HepG2 (cell line): ENCODE measurements at places on chromosomes 12 and 14. TPM values are rescaled to one million over a fixed set of nuclear protein-coding genes. Genes with fewer than 3 reads are reported as not detected.

DNA sequence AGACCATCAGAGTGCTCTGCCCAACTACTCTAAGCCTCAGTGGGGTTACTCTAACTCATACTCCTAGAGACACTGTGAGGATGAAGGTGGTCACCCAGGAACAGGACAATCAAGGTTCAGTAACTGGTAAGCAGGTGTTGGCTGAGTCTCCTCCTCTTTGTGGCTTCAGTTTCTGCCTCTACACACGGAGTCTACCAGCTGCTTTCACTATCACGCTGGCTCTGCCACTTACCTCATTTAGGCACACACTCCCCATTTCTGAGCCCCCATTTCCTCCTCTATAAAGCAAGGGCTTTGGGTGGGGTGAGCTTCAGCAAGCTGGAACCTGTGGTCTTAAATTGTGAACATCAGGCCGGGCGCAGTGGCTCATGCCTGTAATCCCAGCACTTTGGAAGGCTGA is 7.3 kb upstream of the TCHP start:
- no peak overlapping the region for H3K4me3 ChIP-seq
- DNase-seq, result no peak
- H3K27me3 ChIP-seq, result 0 out of 3 replicates have a peak, but pooled peaks cover 3% of the 10 kb centered on the region
- H3K36me3 ChIP-seq, result no peaks in the 10 kb centered on the region

DNA sequence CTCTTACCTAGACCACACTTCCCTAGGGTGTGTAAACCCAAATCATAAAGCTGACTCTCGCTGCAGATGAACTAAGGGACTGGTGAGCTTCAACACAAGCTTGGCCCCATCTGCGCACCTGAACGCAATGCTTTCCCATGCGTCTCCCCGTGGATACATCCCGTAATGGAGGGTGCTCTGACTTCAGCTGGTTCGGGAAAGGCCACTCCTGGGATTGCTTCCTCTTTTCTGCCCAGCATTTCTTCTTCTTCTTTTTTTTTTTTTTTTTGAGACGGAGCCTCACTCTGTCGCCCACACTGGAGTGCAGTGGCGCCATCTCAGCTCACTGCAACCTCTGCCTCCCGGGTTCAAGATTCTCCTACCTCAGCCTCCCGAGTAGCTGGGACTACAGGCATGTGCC is 27.7 kb upstream of the ETFBKMT start:
- DNase-seq, result no peak
- no peak overlapping the region for H3K27ac ChIP-seq
- no peaks in the 10 kb centered on the region for H3K36me3 ChIP-seq
- H3K4me1 ChIP-seq, result peaks cover 13% of the 10 kb centered on the region

The IAPP gene
- total RNA-seq, result not detected in 2 replicates

GRCh38 chr14:103544388-103545218 is 15.6 kb downstream of the TRMT61A start:
- no peak for DNase-seq
- no peak overlapping the region for H3K4me3 ChIP-seq
- H3K4me1 ChIP-seq, result peaks cover 46% of the 10 kb centered on the region
- H3K27me3 ChIP-seq, result peaks cover 2% of the 10 kb centered on the region; the same call in 1 of the 2 replicates
- no peaks in the 10 kb centered on the region for H3K36me3 ChIP-seq
- no peak overlapping the region for H3K27ac ChIP-seq

The TMEM253 gene
- total RNA-seq, result 0.29 TPM in 1 of 2 replicates, not detected in the other

DNA sequence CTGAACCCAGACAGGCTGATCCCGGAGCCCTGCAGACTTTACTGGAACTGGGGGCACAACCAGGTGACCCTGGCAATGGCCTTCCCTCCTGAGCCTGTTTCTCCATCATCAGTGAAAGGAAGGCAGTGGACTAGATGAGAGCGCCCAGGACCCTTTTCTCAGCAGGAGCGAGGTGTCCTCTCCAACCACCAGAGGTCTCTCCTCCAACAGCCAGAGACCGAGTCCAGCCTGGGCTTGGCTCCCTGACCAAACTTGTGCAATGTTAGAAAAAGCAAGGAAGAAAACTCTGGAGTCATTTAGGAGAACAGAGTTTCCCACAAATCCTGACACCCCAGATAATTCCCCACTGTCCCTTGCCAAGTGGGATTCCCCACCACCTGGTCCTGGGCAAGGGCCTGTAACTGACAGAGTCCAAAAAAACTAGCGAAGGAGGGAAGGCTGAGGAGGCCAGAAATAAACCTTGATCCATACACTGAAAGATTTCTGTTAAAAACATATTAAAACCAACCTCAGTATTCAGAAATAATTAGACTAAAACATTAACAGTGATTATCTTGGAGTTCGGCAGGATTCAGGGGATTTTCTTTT is 9.0 kb downstream of the RPS6KL1 start:
- peaks cover 11% of the 10 kb centered on the region; the same call in 1 of the 2 replicates for H3K4me1 ChIP-seq
- DNase-seq, result peak; percentile 62
- no peaks in the 10 kb centered on the region for H3K36me3 ChIP-seq
- H3K27me3 ChIP-seq, result no peaks in the 10 kb centered on the region
- H3K4me3 ChIP-seq, result no peak overlapping the region
- no peak overlapping the region for H3K27ac ChIP-seq

- no peak for DNase-seq
- H3K27ac ChIP-seq, result no peak overlapping the region
- H3K4me3 ChIP-seq, result no peak overlapping the region
- H3K27me3 ChIP-seq, result no peaks in the 10 kb centered on the region
- H3K4me1 ChIP-seq, result peaks cover 25% of the 10 kb centered on the region
Measured at GRCh38 chr12:41979574-41979973, 165.1 kb downstream of the GXYLT1 start.

GRCh38 chr12:124401704-124402221 is 106.9 kb downstream of the RFLNA start:
- no peaks in the 10 kb centered on the region for H3K27me3 ChIP-seq
- H3K4me3 ChIP-seq, result no peak overlapping the region
- H3K4me1 ChIP-seq, result no peaks in the 10 kb centered on the region
- peaks cover 35% of the 10 kb centered on the region; the same call in 2 of the 3 replicates for H3K36me3 ChIP-seq
- no peak overlapping the region for H3K27ac ChIP-seq

The STAT2 gene
- total RNA-seq, result 41.6 and 43.5 TPM in 2 replicates

DNA sequence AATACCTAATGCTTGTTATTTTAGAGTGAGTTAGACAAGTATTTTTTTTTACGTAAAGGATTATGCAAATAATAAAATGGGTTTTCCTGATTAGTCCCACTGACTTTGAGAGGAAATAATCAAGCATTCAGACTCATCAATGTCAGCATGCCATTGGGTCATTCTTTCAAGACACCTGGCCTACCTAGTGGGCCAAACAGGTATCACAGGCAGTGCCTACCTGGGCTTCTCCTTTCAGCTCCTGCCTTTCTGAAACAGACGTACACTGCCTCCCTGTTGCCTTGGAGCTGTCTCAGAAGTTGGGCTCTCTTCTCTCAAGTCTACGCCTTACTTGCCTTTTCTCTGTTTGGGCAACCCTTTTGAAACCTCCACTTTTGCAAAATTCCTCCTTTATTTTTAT is 545.6 kb downstream of the SNAPC1 start:
- H3K27ac ChIP-seq, result no peak overlapping the region
- DNase-seq, result no peak
- H3K27me3 ChIP-seq, result no peaks in the 10 kb centered on the region
- H3K36me3 ChIP-seq, result no peaks in the 10 kb centered on the region
- H3K4me1 ChIP-seq, result no peaks in the 10 kb centered on the region
- H3K4me3 ChIP-seq, result no peak overlapping the region

GRCh38 chr12:58915634-58916033 is 4.7 kb downstream of the LRIG3 start:
- no peak for DNase-seq
- H3K27me3 ChIP-seq, result no peaks in the 10 kb centered on the region
- peak overlapping the region; percentile 32 for H3K4me3 ChIP-seq
- peak overlapping the region; percentile 53 for H3K27ac ChIP-seq

DNA sequence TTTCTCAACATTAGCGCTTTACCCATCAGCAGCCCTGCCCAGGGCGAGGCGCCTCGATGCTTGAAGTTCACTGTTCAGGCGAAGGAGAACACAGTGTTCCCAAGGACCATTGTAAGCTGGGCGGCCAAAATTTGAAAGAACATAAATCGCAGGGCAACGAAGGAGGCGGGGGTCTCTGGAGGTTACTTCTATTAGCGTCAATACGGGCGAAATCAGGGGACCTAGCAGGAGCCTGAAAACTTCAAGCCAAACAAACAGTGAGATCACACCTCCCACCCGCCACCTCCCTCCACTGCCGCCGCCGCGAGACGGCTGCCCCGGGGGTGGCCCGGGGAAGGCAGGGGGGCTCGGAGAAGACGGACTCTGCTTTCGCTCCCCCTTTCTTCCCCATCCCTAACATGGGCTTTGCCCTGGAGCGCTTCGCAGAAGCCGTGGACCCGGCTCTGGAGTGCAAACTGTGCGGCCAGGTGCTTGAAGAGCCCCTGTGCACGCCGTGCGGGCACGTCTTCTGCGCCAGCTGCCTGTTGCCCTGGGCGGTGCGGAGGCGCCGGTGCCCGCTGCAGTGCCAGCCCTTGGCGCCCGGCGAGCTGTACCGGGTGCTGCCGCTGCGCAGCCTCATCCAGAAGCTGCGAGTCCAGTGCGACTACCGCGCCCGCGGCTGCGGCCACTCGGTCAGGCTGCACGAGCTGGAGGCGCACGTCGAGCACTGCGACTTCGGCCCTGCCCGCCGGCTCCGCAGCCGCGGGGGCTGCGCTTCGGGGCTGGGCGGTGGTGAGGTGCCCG is at the start of gene PDZRN4:
PDZRN4 (plus strand) TSS at position 263 of the 783 bp plus-strand sequence.
- H3K36me3 ChIP-seq, result no peaks in the 10 kb centered on the region
- H3K27ac ChIP-seq, result no peak within 1 kb of the TSS

- no peak for DNase-seq
- H3K36me3 ChIP-seq, result peaks cover 3% of the 10 kb centered on the region
- no peak overlapping the region for H3K27ac ChIP-seq
- no peaks in the 10 kb centered on the region for H3K4me1 ChIP-seq
Measured at GRCh38 chr12:94988471-94988870, 15.0 kb downstream of the NDUFA12 start.

- H3K4me3 ChIP-seq, result no peak overlapping the region
- H3K27ac ChIP-seq, result no peak overlapping the region
- peaks cover 30% of the 10 kb centered on the region for H3K4me1 ChIP-seq
- peaks cover 48% of the 10 kb centered on the region for H3K27me3 ChIP-seq
- no peak for DNase-seq
Measured at GRCh38 chr12:132422381-132423043, 67.4 kb upstream of the FBRSL1 start.

DNA sequence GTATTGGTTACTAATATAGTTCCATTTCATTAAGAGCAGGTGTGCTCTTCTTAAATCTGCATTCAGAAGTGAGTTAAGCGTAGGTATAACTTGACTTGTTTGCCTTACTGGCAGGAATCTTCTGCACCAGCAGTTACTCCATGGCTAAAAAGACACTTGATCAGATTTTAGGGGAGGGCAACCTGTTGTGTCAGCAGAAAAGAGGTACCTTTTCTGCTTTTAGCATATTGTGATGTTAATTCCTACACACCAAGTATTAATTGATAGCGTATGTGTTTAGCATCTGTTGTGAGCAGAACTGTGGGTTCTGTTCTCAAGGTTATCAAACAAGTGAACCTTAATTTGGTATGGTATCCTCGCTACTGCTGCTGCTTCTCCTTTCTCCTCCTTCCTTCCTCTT is 38.3 kb downstream of the TTLL5 start:
- no peaks in the 10 kb centered on the region for H3K27me3 ChIP-seq
- H3K4me1 ChIP-seq, result no peaks in the 10 kb centered on the region
- no peak for DNase-seq
- H3K4me3 ChIP-seq, result no peak overlapping the region
- peaks cover 8% of the 10 kb centered on the region for H3K36me3 ChIP-seq

The CRIP2 gene
- total RNA-seq, result 32.1 and 37.9 TPM in 2 replicates
